ENCODE measurements at places on chromosomes 11 and 22. TPM values are rescaled to one million over a fixed set of nuclear protein-coding genes. Genes with fewer than 3 reads are reported as not detected.

P2RX6 gene
- polyA plus RNA-seq, result 10.6 TPM

KCNJ1 gene
- 0.68 TPM for polyA plus RNA-seq

LRRC4C gene
- 7.3 TPM for polyA plus RNA-seq

LRFN4 gene
- polyA plus RNA-seq, result 30.6 TPM

DNA sequence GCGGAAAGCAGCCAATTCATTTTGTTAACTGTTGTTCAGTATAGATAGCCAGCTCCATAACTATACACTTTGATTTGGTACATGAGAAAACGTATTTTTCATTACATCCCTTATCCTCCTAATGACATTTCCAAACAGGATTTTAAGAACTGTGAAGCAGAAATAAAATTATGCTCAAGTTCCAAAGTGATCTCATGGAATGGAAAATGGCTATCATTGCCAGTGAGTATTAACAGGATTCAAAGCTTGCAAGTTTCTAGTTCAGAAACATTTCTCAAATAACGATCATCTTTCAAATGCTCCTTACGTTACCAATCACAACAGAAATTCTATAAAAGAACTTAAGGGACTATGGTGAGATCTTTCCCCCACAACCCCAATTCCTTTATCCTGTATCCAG lies 53.7 kb downstream of the CADM1 start:
- DNase-seq, result peak; percentile 76

- no peak for DNase-seq
Observed at GRCh38 chr11:17431139-17431538, 42.7 kb upstream of the KCNJ11 start.

- DNase-seq, result no peak
Observed at GRCh38 chr11:125370561-125371389, 125.3 kb downstream of the FEZ1 start.

DNA sequence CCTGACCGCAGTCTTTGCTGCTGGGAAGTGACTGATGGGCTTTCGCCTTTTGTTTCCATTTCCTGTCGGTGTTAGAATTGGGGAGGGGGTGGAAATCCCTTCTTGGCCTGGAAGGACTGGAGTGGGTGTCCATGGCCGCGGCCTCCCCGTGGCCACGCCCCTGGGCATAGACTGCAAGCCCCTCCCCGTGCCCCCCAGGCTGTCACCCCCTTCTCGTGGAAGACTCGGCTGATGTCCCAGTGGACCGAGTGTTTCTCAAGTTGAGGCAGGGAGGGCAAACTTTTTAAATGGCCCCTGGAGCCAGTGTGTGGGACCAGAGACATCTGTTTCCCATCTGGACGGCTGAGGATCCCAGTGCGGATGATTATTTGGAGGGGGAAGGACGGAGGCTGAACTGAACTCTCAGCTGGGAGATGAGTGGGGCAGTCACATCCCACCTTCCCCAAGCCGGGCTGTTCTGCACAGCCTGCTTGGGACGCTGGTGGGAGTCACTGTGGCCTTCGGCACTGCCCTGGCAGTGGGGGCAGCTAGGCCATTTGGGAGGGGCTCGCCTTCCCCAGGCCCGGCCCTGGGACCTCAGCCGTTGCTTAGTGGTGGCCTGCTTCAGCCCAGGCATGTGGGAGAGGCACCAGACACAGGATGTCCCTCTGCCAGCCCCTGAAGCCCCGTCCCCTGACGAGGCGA lies 1.6 kb downstream of the CD81 start:
- peak; percentile 70 for DNase-seq

DNA sequence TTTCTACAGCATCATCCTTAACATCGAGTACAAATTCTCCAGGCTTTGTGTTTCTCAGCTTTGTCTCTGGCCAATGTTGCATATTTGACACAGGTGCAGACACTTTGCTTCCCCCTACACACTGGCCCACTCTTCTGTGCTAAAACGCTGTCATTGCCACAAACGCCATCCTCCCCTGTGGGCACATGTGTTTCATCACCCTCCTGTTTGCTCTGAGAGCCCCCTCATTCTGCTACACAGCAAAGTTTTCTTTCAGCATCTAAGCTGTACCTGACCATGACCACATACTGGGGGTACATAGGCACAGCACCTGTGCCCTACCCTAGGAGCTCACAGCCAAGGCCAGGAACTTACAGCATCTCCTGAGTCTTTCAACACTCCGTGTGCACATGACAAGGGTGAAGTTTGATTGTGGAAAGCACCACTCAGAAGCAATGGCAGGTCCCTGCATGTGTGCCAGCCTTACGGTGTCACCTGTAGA lies 7.9 kb upstream of the IGLL5 start:
- no peak for DNase-seq

Data from muscle of arm (tissue), 14 donors.